Activated naive CD4-positive, alpha-beta T cell (primary cell): ENCODE measurements at places on chromosomes 11 and 22.

DNA sequence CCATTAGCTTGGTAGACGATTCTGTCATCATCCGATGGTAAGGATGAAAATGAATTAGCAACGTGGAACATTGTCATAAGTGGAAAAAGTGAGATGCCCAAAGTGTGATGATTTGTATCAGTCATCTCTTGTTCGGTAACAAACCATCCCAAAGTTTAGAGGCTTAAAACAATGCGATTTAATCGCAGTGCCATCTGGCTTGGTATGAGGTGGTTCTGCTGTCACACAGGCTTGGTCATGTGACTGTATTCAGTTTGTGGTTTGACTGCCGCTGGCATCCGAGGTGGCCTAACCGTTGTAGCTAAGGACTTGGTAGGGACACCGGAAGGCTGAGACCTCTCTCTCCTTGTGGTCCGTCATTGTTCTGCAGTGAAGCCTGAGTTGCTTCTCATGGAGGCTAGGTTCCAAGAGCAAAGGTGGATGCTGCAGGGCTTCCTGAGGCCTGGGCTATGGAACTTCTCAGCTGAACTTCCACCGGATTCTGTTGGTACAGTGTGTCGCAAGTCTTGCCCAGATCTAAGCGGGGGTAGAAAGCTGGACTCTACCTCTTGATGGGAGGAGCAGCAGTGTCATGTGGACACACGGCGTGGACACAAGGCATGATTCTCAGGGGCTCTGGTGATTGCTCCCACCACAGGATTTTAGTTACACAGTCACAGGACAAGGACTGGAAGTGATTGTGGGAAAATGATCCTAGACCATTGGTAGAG is 36.3 kb downstream of the BCR start:
- DNase-seq: no peak

DNA sequence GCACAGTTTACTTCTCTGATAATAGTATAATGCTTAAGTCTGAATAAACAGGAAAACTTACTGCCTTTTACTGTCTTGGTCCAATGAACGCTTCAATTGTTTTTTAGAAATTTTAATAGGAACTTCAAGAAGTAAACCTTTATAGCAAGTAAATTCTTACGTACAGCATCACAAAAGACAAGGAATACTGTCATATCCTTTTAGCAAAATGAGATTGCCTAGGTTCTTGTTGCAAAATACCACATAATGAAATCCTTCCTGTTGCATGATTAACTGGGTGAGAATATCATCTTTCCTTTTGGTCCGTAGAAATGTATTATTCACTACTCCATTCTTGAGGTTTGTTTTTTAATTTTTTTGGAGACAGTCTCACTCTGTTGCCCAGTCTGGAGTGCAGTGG is 22.3 kb upstream of the HIKESHI start:
- DNase-seq: no peak

DNA sequence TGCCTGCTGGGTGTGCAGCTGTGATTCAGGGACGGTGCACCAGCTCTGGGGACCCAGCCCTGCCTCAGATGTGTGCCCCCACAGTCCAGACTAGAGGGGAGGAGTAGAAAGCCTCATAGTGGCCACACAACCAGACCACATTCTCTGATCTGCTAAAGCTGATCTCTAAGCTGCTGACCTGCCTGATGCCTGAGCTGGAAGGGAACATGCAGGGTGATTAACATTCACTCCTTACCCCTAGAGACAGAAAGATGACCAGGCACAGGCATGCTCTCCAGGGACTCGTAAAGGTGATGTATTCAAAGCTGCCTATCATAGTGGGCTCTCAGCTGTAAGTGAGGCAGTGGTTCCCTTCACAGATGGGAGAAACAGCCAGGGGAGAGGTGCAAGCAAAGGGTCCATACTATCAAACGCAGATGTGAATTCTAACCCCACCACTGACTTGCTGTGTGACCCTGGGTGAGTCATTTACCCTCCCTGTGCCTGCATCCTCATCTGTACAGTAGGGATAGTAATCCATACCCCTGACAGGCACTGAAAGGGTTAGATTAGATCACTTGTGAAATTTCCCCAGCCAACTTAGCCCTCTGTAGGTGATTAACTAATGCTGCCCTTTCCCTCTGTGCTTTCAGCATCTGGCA is 29.0 kb upstream of the LRRC32 start:
- no peak for DNase-seq

- no peak for DNase-seq
Observed at GRCh38 chr11:2247496-2247895, 22.9 kb downstream of the ASCL2 start.

- no peak for DNase-seq
Observed at GRCh38 chr11:93028960-93029522, 59.6 kb downstream of the MTNR1B start.

- no peak for DNase-seq
Observed at GRCh38 chr11:19467904-19468303, 227.2 kb upstream of the E2F8 start.

DNA sequence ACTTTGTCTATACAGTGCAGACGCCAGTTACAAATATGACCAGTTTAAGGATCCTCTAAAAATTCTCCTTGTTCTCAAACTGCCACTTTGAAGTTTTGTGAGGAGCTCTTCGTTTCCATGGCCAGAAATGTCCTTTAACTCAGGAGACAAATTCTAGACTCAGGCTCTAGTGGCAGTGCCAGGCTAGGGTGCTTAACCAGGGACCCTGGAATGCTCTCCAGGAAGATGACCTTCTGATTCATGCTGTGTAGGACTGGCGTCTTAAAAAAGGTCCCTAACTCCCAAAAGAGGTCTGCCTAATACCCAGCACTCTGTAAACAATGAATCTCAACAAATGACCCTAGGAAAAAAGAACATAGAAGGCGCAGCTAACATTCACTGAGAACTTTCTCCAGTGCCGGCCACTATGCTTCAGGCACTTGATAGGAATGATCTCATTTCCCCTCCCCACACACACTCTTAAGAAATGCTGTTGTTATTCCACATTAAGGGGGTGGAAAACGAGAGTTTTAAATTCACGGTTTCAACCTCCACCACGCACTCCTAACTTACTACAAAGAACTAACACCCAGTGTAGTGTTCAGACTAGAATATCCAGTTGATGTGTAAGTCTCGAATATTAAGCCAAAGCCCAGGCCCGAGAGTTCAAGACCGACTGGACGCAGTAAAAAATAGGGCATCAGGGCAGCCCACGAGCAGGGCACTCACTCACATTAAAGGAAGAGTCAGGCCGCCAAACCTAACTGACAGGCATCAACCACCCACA is 747 bp downstream of the NXF1 start:
- no peak for DNase-seq

- DNase-seq: no peak
Observed at GRCh38 chr11:95338430-95338991, 107.5 kb upstream of the SESN3 start.

DNA sequence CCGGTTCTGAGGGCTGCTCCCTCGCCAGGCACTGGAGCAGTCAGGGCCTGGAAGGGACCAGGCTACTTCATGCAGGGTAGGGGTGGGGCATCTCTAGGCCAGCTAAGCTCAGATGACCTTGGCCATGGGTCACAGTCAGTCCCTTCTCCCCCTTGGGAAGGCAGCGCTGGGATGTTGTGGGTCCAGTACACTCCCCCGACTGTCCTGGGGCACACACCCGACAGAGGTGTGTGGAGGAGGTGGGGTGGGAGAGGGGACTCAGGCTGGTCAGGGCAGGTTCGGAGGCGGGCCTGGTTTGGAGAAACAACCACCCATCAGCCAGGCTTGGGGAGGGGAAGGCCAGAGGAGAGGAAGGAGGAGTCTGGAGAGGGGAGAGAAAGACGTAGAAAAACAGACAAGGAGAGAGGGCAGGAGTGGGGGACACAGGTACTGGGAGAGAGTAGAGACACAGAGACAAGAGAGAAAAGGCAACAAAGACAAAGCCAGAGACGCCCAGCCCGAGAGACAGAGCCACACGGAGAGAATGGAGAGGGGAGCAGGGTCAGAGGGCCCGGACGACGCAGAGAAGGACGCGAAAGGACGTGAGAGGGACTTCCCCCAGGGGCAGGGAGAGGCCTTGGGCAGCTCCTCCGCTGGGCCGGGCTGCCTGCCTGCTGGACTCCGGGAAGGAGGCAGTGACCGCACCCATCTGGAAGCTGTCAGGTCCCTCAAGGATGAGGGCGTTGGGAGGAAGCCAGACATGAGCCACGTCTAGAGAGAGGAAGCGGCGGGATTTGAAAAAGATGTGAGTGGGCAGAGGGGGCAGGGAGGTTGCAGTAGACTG is 30.6 kb upstream of the TSKU start:
- no peak for DNase-seq

DNA sequence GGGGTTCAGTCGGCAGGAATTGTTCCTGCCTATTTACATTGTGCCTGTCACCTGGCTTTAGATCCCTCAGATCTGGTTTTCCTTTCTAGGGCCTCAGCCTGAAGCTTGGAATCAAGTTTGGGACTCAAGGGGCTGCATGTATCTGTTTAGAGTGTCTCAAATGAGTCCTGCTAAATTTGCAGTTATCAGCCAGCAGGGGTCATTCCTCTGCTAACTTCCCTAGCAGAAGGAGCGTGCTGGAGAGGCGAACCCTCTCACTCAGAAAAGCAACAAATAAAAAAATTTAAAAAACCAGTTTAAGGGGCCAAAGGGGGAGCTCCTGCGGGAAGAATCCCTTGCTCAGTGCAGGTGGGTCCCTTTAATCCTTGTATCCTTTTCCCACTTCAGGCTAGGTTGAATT is 1220.2 kb downstream of the JRKL start:
- DNase-seq: no peak

DNA sequence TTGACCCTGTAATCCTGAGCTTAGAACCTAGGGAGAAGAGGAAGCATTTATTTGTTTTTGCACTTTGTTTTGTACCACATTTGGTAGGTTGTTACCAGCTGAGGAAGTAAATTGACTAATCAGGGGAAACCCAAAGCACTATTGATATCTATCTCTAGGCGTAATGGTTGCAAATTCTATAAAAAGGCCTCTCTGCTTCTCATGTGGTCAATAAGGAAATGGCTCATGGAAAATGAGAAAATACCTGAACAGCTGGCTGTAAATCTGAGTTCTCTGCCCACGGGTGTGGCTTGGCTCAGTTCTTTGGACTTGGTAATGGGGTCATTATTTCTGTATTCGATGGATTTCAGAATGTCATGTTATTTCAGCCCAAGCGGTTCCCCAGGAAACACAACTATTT is 42.4 kb downstream of the BARX2 start:
- DNase-seq: no peak

DNA sequence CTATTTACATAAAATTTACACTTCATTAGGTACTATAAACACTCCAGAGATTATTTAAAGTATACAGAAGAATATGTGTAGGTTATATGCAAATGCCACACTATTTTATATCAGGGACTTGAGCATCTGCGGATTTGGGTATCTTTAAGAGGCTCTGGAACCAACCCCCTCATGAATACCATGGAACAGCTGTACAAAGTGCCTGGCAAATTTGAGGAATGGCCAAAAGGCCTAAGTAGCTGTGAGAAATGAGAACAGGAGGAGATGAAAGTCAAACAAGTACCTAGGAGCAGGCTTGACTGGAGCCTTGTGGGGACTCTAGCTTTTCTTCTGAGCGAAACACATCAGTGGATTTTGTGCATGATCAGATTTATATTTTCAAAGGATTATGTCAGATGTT is 149.3 kb downstream of the RBFOX2 start:
- no peak for DNase-seq

DNA sequence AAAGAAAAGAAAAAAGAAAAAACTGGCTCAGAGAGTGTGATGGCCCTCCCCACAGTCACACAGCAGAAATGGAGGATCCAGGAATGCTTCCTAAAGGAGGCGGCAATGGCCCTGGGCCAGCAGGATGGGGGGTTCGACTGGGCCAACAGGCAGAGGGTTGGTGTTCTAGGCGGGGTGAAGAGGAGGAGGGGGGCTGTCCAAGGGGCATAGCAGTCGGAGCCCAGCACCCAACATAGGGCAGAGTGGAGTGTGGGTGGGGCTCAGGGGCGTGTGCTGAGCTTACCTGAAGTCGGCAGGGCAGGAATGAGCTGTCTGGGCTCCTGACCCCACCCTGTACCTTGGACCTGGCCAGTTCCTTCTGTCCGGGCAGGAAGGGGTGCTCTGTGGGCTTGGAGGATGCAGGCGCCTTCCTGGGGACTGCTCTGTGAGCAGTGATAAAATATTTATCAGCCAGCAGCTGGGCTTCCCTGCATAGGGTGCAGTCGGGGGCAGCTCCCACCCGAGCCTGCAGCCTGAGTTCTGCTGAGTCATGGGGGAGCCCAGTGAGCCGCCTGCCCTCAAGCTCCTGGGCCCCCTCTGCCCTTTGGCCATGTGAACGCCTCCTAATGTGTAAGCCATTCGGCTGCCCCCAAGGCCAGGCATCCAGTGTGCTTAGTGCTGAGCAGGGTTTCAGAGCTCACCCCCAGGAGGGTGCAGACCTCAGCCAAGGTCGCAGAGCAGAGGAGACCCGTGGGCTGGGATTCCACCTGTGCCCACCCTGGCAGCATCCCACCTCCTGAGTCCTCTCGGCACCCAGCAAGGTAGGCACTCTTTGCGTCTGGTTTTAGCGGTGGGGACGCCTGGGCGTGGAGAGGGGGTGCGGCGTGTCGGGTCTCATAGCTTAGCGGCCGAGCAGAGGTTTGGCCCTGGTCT is 25.3 kb upstream of the PRR5 start:
- DNase-seq: no peak

DNA sequence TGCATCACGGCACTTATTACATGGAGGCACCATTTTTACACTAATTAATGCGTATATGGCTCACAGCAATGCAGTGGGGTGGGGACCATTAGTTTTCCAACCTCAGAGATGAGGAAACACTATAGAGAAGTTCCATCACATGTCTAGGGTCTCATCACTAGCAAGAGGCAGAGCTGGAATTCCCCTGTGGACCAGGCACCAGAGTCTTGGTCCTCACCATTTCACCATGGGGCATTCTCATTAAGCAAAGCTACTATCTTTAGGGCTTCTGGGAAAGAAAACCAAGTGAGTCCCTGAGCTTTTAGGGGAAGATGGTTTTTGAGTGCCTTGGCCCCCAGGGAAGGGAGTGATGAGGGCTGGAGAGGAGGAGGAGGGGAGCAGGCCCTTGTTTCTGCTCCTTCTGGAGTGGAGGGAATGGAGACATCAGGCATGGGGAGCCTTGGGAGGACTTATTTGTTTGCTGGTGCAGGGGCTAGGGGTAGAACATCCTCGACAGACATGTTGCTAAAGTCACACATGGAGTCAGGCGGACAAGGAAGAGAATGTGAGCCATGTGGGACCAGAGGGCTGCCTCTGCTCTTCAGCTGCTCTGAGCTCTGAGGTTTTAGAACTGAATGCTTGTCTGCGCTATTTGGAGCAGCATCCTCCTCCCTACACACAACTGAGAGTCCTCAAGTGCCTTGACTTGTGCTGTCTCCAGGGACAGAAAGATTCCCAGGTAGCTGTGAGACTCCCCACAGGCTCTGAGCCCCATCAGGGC is 40.3 kb upstream of the ZBED5 start:
- no peak for DNase-seq

DNA sequence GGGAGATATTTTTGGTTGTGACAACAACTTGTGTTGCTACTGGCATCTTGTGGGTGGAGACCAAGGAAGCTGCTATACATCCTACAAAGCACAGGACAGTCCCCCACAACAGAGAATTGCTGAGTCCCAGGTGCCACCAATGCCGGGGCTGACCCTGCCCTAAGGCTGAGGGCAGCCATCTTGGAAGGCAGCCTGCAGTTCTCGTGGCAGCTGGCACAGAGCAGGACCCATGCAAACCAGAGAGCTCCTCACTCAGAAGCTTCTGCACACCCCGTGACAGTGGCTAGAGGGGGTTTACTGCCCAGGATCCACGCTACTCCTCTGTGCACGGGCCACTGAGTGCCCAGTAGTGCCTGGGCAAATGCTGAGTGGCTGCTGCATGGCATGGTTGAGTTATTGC is 143.4 kb downstream of the CTTN start:
- no peak for DNase-seq
